ENCODE measurements at places on chromosomes 2 and 18.
A peak's percentile ranks its signal among the peaks of the same experiment; 100 is the strongest.

GRCh38 chr2:237431372-237431771, 17.4 kb upstream of the COL6A3 start:
- DNase-seq = no peak

DNA sequence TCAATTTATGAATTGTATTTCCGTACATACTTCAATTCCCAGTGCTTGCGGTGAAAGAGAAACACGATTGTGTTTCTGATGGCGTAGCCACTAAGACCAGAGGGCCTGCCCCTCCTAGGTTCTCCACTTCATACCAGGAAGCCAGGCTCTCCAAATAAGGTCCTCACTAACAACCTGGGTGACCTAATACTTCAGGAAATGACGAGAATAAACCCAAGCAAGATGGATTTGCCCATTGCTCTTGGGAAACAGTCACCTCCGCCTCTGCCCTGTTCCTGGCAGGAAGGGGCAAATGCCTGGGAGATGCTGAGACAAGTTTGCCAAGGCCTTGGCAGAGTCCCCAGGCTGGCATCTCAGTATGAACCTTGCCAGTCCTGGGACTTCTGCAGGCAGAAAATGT, 41.8 kb downstream of the TTC32 start:
- no peak for DNase-seq

DNA sequence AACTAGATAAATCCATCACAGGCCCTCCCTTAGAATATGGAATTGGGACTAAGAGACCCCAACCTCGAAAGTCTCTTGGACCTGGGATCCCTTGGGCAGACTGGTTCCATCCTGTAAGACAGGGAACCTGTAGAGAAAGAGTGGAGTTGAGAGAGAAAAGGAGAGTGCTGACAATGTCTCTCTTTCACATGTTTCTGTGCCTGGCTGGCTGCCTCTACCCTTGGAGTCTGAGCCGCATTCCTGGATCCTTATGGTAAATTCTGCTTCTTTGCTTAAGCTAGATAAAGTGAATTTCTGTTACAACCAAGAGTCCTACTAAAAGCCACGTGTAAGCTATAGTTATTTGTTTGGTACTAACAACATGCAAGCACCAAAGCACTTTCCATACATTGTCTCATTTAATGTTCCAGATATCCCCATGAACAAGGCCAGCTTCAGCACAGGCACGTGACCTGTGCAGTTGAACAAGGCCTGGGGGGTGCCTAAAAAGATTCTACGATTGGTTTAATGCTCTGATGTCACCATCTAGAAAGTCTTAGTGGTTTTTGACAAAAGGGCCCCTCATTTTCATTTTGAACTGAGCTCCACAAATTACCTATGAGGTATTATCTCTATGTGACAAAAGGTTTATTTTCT, 2.1 kb upstream of the PUM2 start:
- DNase-seq = no peak

DNA sequence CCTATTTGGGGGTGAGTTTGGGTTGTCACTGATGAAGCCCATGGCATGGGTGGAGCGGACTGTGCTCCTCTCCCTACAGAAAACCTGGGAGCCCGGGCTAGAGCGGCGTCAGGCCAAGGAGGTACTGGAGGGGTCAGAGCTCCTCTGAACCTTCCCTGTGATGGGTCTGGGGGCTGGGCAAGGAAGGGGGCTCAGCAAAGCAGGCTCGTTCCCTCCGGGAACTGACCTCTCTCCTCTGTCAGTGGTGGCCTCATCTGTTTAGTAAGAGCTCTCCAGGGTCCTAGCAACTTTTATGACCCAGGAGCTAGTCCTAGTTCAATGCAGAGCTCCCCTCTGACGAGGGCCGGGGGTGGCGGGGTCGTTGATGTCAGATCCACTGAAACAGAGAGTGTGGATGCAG, 62.4 kb upstream of the OTOF start:
- DNase-seq = no peak

DNA sequence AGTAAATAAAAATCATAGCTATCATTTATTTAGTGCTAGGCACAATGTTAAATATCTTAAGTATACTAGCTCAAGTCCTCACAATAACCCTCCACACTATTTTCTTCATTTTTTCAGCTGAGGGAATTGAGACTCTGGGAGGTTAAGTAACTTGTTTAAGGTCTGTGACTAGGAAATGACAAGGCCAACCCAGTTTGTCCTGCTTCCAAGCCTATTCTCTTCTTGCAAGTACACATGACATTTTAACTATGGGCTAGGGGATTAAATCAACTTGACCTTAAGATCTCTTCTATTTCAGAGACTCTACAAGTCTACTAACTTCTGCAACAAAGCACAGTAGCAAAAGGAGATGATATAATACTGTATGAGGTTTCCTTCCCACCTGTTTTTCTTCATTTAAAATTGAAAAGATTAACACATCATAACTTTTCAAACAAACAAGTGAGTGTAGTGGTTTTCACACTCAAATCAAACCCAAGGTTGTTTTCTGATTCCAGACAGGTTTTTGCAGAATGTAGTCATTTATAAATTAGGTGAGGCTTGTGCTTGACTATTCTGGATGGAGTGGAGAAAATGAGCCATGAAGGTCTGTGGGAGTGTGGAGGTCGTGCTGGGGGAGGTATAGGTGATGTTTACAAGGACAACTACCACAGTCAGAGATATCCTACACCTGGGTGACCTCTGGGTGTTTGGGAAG, 57.0 kb downstream of the CD28 start:
- no peak for DNase-seq

GRCh38 chr18:9827793-9828505, 57.8 kb upstream of the TXNDC2 start:
- DNase-seq = no peak

GRCh38 chr2:232085164-232085563, 123.7 kb downstream of the DIS3L2 start:
- DNase-seq = no peak

DNA sequence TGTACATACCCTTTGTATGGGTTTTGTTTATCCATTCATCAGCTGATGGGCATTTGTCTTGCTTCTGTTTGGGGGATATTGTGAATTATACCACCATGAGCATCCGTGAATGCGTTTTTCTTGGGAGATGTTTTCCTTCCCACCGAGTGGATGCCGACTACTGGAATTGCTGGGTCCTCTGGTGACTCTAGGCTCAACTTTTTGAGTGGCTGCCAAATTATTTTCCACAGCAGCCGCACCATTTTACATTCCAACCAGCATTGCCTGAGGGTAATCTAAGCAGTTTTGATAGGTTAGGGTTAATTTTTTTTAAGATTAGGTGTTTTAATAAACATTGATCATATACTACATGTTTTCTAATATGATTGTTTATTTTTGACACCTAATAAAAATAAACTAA, 220.1 kb downstream of the SNTG2 start:
- no peak for DNase-seq

DNA sequence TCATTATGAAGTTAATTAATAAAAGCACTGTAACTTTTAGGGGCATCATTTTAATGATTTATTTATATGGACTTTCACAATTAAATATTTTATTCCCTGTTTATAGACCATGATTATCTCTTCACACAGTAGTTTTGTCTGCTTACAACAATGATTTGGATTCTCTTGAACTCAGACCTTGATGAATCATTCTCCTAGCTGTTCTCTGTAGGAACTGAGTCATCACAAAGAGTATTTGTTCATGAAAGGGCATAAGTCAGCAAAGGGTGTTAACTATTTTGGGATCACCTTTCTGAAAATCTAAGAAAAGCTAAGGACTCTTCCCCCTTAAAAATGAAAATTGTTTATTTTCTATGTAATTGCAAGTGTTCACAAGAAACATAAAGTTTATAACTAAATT, 461.1 kb upstream of the UBE2E3 start:
- no peak for DNase-seq

DNA sequence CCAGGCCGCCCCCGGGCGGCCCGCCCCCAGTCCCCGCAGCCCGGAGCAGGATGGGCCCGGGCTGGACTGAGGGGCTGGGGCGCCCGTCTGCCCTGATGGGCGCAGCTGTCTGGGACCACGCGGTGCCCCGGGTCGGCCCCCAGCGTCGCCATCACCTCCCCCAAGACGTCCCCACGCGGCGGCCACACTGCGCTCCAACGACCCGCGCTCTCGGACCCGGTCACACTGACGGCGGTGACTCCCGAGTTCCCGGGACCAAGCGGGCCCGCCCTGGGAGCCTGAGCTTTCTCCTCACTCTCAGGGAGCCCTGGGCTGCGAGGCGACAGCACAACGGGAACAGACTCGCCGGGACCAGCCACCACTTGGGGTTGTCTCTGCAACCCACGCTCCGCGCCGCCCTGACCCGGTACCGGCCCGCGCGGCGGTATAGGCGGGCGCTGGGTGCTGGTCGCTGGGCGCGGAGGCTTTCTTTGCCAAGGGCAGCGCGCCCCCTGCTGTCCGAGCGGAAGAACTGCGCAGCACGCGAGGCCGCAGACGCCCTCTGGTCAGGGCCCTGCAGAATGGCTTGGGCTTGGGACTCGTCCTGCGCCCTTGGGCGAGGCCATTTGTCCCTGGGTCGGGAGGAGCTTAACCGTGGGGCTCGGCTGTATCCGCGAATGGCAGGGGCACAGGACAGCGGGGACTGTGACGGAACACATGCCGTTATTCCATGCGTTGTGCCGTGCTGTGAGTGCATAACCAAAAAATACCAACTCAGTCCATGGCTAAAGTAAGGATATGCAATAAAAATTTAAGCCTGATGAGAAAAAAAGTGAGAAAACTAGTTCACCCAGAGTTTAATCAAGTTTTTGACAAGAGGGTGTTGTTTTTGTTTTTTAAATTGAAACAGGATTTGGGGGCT, 54.8 kb upstream of the ANKRD62 start:
- DNase-seq = peak; percentile 68

DNA sequence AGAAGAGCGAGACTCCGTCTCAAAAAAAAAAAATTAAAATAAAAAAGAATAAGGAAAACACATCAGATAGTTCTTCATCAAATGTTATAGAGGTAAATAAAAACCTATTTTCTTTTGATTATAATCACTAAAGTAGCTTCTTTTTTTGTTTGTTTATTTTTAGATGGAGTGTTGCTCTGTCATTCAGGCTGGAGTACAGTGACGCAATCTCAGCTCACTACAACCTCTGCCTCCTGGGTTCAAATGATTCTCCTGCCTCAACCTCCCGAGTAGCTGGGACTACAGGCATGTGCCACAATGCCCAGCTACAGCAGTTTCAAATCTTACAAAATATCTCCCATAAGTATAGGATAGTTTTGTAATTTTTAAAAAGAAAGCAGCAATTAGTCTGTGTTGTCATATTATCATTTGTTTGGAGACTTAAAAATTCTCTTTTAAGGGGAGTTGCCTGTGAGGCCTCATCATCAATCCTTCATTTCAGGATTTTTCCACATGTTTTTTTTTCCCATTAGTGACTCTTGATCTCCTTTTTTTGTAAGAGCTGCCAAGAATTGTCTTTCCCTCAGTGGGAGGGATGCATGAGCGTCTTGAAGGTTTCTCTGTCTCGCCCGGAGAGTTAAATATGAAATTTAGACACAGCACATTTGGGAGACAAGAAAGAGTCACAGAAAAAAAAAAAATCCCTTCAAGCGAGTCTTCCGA, 275.9 kb downstream of the CDCA7 start:
- no peak for DNase-seq

- DNase-seq = no peak
These were observed 411.4 kb downstream of the TSN start for GRCh38 chr2:122166820-122167219.

DNA sequence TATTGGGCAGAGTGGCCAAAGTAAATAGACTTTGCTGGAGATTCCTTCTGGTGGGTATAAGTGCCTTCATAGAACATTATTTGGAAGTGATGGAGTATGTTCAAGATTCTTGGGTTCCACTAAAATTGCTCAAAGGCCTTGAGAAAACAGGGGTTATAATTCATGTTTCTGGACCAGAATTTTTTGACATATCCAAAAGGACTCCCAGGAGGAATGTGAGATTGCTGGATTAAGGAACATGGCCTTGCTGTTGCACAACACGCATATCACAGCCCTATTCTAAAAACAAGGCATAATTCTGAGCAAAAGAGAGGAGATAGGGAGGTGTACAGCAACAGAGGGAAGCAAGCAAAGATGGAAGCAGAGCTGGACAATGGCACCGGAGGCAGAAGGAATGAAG, 111.7 kb upstream of the TNP1 start:
- no peak for DNase-seq

- no peak for DNase-seq
These were observed 252.5 kb downstream of the XIRP2 start for GRCh38 chr2:167140767-167141166.

DNA sequence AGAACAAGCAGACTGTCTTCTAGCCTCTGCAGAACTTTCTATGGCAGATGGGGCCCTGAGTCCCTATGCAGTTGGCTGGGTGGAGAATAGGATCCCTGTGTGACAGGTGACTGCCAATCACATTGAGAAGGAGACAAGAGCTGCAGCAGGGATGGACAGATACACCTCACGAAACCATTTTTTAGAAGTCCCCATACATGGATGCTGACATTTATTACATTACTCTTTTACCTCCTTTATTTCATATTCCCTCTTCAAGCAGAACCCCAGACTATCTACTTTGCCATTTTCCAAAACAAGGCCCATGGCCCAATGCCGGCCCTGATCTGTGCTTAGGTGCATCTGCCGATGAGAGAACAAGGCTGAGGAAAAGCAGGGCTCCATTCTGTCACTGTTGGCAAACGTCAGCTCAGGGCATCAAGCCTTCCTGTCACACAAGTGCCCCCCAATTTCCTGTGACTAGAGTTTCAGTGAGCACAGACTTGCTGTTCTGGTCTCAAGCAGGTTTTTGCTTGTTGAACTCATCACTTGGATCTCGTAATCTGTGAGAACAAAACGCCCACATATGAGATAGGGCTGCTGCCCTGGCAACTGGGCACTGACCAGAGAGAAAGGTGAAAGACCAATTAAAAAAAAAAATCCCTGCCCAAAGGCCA, 35.8 kb downstream of the LOXHD1 start:
- no peak for DNase-seq

GRCh38 chr2:229849073-229849472, 72.7 kb downstream of the TRIP12 start:
- DNase-seq = no peak

- DNase-seq = no peak
These were observed 69.4 kb upstream of the ARHGAP28 start for GRCh38 chr18:6659963-6660725.

DNA sequence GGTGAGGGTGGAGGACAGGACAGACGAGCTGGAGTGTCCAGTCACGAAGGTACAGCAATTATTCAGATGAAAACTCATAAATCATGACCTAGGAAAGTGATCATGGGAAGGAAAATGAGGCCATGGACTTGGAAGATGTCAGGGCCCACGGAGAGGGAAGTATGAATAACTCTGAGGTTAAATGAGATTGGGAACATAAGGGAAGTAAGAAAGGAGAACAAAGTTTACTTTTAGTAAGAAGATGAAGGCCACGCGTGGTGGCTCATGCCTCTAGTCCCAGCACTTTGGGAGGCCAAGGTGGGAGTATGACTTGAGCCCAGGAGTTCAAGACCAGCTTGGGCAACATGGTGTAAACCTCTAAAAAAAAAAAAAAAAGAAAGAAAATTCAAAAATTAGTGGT, 56.2 kb downstream of the AQP4 start:
- DNase-seq = no peak

DNA sequence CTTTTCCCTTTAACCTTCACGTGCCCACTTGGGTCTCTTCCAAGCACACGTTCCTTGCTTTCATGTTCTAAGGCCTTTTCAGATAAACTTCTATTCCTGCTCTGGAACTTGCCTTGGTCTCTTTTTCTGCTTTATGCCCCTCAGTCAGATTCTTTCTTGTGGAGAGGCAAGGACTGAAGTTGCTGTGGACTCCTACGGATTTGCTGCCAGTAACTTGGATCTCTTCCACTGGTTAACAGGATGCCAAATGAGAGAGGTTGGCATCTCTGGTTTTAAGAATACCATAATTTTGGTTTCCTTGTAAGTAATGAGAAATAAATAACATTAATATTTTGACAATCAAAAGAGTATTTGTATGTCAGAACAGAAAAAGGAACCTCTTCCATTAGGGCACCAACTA, 33.0 kb downstream of the COMMD1 start:
- no peak for DNase-seq
